ENCODE measurements at places on chromosomes 11 and 22.
A peak's percentile ranks its signal among the peaks of the same experiment; 100 is the strongest.

- no peak for DNase-seq
Measured at GRCh38 chr11:33790040-33790439, 15.7 kb upstream of the FBXO3 start.

DNA sequence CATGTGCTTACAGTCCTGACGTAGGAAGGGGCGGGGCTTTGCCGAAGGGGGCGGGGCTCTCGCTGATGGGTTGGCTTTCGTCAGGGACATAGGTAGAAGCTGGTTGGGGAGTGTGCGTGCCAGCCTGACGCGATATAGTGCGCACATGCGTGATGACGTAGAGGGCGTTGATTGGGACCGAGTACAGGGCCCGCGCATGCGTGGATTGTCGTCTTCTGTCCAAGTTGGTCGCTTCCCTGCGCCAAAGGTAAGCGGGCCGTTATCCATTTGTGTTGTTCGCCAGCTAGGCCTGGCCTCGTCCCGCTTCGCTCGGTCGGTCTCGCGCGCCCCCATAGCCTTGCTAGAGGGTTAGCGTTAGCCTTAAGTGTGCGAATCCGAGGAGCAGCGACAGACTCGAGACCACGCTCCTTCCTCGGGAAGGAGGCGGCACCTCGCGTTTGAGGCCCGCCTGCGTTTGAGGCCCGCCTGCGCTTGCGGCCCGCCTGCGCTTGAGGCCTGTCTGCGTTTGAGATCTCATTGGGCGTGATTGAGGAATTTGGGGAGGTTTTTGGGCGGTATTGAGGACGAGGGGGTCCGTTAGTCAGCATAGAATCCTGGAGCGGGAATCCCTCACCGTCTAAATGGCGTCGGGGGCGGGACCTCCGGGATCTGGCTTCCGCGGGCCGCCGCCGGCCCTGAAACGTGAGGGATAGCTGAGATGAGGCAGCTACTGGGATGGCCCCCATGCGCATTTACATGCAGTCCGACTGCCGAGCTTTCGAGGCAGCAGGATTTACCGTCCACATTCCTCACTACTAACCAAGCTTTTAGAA lies at the start of gene XRCC6:
Gene XRCC6, plus strand, starts transcription at position 197 of the 812 bp plus-strand sequence. CDS start 710 bp downstream, outside the sequence.
- peak; percentile 89 for DNase-seq

DNA sequence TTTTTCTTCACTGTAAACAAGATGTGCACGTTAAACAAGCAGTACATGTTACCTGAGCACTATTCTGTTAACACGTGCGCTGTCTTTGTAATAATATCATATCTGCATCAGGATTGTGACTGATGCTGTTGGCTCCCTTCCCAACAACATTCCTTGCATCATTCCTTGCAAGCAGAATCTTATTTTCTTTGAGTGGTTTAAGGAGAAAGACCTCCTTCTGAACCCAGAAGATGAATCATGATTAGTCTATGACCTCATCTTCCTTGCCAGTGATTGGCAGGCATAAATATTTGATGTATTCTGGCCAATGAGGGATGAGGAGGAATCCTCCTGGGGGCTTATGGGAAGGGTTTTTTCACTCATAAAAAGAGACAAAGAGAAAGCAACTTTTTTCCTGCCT lies 46.2 kb downstream of the C11orf71 start:
- DNase-seq = no peak

GRCh38 chr22:48405741-48406140 lies 1421.9 kb downstream of the BRD1 start:
- no peak for DNase-seq

DNA sequence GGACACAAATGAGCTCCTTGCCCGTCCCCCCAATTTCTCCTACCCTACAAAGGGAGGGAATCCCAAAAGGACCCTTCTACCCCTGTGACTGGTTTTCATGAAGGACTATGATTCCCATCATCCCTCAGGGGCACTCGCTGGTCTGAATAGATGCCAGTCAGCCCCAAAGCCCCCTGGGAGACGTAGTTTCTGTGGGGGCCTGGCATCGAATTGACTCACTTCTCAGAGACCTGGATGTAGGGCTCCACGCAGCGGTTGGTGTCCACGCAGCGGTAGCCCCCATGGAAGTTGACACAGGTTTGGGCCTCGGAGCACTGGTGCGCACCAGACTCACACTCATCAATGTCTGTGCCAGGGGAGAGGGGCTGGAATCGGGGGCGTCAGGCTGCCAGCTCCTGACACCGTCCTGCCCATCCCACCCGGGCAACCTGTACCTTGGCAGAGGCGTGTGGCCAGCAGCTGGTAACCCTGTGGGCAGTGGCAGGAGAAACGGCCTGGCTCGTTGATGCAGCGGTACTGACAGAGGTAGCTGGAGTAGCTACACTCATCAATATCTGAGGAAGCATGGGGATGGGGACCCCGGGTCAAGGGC lies 4.4 kb downstream of the EFEMP2 start:
- DNase-seq = no peak

- DNase-seq = no peak
Measured at GRCh38 chr11:13944911-13945425, 17.6 kb upstream of the SPON1 start.

DNA sequence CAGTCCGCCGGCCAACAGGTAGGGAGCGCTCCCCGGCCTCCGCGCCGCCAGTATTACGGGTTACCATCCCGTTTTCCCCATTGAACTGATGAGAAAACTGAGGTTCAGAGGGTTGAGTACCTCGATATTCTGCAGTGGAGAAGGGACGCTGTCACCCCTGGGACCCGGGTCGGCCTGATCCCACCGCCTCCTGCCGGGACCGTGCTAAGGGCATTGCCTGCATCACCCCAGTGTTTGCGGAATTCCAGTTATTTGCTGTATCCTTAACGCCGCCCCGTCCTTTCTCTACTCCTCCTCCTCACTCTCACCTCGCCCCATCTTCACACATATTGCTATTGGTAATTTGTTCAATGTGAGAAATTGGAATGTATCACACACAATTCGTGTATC lies 370 bp upstream of the A4GALT start:
- no peak for DNase-seq

DNA sequence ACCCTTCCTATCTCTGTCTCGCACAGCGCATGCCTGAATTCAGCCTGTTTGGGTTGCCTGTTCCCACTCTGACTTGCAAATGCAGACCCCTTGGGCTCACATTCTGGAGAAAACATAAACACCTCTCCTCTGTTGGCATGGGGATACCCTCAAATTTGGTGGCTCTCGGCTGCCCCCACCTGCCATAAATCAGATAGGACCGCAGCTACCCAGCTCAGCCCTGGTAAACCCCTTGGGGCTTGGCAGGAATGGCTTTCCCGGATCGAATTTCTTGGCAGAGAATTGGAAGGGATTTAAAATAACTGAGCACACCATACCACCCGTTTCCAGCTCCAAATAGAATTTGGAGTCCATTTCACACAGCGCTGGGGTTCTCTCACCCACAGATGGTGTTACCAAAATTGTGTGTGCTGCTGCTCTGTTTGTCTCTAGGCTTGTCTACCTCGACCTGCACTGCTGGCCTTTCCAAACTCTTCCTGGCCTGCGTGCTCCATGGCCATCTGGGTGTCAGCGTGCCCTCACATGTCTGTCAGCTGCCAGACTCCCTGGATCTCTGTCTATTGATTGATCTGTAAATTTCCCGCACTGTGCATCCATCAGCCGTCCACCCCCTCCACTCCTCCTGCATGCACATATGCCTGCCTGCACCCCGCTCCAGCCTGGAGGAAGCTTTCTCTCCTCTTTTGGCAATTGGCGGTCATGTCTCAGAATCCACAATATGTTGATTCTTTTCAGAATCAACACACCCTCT lies 134.0 kb downstream of the NTM start:
- DNase-seq = no peak

DNA sequence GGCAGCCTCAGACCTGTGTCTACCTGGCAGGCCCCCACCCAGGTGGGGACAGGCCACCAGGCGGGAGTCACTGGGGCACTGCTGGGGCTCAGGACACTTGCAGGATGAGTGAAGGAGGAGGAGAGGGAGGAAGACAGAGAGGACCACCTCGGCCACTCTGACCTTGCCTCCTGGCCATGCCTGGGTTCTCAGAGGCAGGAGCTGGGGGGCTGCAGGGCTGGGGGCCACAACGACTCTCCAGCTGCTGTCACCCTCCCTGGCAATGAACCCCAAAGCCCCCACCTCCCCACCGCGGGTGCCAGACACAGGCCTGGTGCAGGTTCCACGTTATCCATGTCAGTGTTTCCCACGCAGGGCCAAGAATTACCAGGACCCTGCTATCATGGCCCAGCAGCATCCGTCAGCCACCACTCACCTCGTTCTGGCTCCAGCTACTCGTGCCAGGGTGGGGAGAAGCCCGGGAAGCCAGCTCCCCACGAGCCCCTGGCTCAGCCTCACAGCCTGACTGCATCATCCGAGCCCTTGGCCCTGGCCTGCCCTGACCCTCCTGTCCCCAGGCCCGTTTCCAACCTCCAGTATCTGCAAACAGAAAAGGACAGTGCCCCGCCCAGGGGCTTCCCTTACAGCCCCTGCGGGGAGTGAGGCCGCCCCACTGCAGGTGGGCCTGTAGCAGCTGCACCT lies 62.4 kb downstream of the BRD1 start:
- DNase-seq = no peak

GRCh38 chr22:19889951-19890350 lies 35.3 kb upstream of the GNB1L start:
- DNase-seq = no peak

DNA sequence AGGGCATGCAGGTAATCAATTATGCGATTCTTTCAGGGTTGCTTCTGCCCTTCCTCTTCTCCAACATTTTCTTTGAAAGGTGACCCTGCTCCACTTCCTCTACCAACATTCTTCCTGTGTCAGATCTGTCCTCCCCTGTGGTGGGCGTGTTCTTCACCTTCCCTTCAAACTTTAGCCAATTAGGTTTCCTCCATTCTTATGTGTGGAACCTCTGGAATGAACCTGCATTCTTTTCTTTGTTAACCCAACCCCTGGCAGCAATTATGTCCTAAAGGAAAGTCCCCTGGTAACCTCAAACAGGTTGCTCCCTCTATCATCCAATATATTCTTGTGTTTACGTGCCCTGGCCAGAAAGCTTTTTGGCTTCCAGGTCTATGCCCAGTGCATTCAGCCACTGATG lies 22.4 kb downstream of the KIRREL3 start:
- no peak for DNase-seq

DNA sequence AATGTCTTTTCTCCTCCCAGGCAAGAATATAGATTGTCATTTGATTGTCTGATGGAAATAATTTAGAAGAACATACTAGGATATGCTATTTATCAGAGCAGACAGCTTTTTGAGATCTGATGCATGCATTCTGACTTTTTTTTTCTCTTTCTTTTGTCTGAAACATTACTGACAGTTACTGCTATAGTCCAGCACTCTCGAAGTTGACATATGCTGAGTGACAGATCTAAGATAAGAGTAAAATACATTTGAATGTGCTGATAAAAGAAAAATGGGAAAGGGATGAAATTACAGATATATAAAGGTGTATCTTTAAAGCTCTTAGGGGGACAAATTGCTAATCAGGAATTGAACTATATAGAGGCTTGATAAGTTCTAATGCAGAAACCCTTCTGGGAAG lies 753.8 kb upstream of the TENM4 start:
- DNase-seq = no peak

DNA sequence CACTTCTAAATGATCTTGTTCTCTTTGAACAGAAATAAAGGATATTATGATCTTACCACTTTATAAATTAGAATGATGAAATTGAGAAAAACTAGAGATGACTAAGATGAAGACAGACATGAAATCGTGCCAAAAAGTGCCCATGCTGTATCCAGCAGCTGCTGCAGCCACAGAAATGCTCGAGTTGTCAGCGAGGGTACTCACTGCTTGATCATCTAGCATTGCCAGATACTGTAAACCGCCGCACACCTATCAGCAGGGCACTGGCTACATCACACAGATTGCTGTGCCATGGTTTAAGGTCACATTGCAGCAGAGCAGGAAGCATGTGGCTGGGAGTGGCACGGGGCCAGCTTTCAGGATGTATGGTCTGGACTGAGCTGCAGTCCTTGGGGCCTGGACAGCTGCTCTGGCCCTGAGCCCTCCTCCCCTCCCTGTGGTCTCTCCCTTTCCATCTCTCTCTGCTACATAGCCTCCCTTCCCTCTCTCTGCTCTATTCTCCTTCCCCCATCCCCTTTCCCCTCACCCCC lies 51.0 kb upstream of the SEPTIN5 start:
- no peak for DNase-seq

DNA sequence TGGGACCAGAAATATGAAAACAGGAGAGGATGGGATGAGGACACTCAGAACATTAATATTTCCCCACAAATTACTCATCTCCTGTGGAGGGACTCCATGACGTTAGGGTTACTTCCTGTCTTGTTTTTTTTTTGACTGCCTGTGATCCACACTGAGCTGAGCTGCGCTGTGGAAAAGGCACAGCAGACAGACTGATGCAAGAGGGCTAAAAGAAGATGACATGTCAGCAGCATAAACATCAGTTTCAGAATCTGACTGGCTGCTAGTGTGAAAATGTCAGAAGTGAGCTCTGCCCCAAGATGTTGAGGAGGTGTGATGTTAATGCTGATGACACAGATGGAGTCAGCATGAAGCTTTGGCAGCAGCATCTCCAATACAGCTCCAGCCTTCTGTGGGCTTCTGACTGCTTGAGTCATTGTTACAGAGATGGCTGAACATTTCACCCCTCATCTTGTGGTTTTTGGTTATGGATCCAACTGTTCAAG lies 286.8 kb downstream of the BLID start:
- DNase-seq = no peak

- DNase-seq = no peak
Measured at GRCh38 chr22:50604256-50605001, 3.8 kb downstream of the MAPK8IP2 start.

- no peak for DNase-seq
Measured at GRCh38 chr11:102552020-102552419, 21.5 kb upstream of the MMP7 start.

GRCh38 chr22:50417411-50418210 lies 57.2 kb downstream of the SBF1 start:
- DNase-seq = no peak

DNA sequence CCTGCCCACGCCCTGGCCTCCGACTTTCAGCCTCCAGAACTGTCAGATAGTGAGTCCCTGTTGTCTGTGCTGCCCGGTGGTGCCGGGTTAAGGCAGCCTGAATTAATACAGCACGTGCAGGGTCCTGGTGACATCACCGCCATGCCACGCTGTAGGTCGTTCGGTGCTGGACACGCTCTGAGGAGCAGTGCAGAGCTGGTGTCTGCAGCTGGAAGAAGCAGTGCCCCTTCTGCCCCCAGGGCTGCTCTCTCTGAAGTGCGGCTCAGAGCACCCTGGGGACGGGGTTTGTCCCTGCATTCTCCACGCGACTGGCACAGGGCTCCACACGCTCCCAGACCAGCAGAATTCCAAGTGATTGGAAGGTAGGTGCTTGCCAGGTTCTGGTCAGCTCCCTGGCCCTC lies 831.5 kb downstream of the TBC1D22A start:
- DNase-seq = no peak
